ENCODE measurements at places on chromosomes 5 and 9. TPM values are rescaled to one million over a fixed set of nuclear protein-coding genes. Genes with fewer than 3 reads are reported as not detected.

Gene KIF20A
- 138 TPM for total RNA-seq

GRCh38 chr5:912280-913091 is 19.8 kb downstream of the TRIP13 start:
- peak; percentile 54 for DNase-seq

DNA sequence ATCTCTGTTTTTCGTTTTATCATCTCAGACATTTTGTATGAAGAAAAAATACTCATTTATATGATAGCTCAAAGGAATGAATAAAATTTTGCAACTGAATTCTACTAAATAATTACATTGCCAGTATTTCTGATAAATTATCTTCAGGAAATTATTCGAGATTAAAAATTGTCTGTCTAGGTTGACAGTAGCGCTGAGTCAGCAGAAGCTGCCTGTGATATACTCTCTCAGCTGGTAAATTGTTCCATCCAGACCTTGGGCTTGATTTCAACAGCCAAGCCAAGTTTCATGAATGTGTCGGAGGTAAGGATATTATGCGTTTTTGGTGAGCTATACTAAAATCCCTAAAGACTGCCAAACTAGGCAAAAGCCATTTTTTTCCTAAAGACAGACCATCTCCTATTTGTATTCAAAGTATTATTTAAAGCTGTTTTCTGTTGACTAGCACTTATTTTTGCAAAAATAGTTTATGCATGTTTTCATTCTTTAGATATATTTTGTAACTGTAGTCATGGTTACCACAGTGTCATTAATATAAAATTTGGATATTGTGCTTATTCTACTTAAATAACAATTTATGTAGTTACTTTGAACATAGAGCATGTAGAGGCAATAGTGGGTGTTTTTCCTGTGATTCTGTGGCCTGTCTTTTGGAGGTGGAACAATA is 17.4 kb downstream of the LECT2 start:
- no peak for DNase-seq

- no peak for DNase-seq
These were observed 310.1 kb downstream of the PLK2 start for GRCh38 chr5:58149746-58150145.

DNA sequence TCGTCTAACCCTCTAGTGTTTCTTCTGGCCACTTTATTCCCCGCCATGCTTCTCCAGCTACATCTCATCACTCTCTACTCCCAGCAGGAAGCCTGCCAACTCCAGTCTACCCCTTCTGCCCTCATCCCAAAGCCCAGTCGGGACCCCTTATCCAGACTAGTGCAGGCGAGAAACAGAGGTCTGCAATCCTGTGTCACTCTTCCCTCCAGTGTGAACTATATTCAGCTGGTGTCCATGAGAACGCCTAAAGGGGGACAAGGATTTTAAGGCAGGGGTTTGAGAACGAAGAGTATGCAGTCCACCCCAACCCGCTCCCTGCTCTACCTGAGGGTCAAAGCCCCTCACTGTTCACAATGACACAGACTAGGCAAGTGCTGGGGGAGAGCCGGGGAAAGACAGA is 41.7 kb upstream of the GABRP start:
- no peak for DNase-seq

GRCh38 chr9:103152473-103152872 is 157.3 kb downstream of the CYLC2 start:
- peak; percentile 1 for DNase-seq

DNA sequence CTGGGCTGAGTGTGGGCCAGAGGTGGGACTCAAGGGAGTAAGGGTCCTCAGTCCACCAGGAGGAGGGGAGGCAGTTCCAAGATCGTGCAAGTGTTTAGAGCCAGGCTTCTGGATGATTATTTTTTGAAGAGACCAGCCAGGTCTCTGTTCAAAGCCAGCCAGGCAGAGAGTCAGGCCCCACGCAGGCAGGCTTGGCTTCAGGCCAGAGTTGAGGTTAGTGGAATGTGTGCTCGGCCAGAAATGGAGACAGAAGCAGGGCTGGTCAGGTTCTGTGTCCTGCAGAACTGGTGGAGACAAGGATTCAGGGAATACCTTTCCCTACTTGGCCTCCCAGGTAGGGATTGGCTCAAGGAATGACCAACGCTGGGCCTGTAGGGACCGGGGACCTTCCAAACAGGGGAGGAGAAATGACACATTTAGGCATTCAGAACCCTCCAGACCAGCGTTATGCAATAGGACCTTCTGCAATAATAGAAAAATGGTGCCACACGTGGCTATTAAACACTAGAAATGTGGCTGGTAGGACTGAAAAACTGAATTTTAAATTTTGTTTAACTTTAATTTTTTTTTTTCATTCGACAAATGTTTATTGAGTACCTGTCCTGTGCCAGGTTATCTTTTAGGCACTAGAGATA is 106.2 kb downstream of the CMYA5 start:
- no peak for DNase-seq
